ENCODE measurements at places on chromosomes 1 and 21. TPM values are rescaled to one million over a fixed set of nuclear protein-coding genes. Genes with fewer than 3 reads are reported as not detected.

DNA sequence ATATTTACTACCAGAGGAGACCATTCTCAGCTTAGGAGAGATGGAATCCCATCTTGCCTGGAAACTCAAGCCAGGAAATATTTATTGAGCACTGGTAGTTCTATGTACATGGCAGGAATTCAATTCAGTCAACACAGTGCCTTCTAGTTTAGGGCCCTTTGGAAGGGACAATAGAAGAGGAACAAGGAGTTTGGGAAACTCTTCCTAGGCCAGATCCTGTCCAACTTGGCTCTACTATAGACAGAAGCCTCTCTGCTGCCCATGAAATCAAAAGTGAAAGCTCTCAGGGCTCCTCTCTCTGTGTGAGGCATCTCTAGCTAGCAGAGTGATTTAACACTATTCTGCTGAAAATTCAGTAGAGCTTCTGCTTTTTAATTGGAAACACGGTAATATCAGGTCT, 244.6 kb upstream of the MAP1LC3C start:
- H3K4me1 ChIP-seq: peaks cover 6% of the 10 kb centered on the region
- H3K36me3 ChIP-seq: no peaks in the 10 kb centered on the region
- no peak for DNase-seq
- H3K27ac ChIP-seq: peak overlapping the region; percentile 44

The DIO1 gene
- not detected for total RNA-seq

- H3K4me3 ChIP-seq: no peak overlapping the region
- no peaks in the 10 kb centered on the region for H3K27me3 ChIP-seq
- no peaks in the 10 kb centered on the region for H3K36me3 ChIP-seq
Observed at GRCh38 chr1:173164178-173164577, 43.0 kb downstream of the TNFSF4 start.

The CBR3 gene
- 4.3 TPM for total RNA-seq

DNA sequence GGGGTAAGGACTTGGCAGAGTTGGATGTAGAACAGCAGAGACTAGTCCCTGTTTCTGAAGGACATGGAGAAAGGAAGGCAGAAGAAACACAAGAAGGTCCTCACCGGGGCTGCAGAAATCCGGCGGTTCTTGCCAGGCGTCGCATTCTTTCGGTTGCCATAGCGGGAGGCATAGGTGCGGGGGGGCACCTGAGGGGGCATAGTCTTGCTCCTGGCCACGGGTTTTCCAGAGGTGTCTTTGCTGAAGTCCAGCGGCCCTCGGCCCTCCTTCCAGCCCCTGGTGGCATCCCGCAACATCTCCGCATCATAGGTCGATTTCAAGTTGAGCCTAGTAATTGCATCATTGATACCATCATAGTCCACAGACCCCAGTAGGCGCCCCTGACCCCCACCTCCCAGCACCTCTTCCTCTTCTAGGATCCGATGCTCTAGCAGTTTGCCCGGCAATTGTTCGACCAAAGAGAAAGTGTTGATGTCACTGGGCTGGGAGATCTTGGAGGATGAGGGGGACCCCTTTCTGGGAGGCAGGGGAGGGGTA, 25.8 kb downstream of the PIK3C2B start:
- H3K4me3 ChIP-seq: no peak overlapping the region
- H3K4me1 ChIP-seq: peaks cover 36% of the 10 kb centered on the region
- peaks cover 21% of the 10 kb centered on the region for H3K36me3 ChIP-seq
- H3K27me3 ChIP-seq: no peaks in the 10 kb centered on the region

DNA sequence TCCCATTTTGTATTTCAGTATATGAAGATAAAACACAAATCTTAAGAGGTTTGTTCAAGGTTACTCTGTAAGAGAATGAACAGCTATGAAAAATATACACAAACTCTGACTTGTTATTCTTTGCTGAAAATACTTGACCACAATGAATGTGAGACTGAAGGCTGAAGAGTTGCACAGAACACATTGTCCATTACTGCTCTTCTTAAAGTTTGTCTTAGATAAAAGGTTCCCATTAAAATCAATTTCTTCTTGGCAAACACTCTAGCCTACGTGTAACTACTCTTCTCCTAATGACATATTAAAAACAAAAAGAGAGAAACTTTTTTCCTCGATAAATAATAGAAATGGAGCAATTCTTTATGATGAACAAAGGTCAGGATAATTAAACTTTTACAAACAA, 45.2 kb upstream of the RABGAP1L start:
- no peak for DNase-seq
- H3K27ac ChIP-seq: no peak overlapping the region
- H3K4me1 ChIP-seq: no peaks in the 10 kb centered on the region
- no peak overlapping the region for H3K4me3 ChIP-seq
- H3K27me3 ChIP-seq: no peaks in the 10 kb centered on the region

The PGLYRP3 gene
- not detected for total RNA-seq

- H3K4me3 ChIP-seq: no peak overlapping the region
- peaks cover 29% of the 10 kb centered on the region for H3K36me3 ChIP-seq
- no peaks in the 10 kb centered on the region for H3K4me1 ChIP-seq
- H3K27me3 ChIP-seq: no peaks in the 10 kb centered on the region
- DNase-seq: no peak
- H3K27ac ChIP-seq: no peak overlapping the region
Observed at GRCh38 chr1:214372092-214372491, 91.1 kb downstream of the SMYD2 start.

The INAVA gene
- 7.8 TPM for total RNA-seq

The LAMB3 gene
- total RNA-seq: 47.2 TPM

DNA sequence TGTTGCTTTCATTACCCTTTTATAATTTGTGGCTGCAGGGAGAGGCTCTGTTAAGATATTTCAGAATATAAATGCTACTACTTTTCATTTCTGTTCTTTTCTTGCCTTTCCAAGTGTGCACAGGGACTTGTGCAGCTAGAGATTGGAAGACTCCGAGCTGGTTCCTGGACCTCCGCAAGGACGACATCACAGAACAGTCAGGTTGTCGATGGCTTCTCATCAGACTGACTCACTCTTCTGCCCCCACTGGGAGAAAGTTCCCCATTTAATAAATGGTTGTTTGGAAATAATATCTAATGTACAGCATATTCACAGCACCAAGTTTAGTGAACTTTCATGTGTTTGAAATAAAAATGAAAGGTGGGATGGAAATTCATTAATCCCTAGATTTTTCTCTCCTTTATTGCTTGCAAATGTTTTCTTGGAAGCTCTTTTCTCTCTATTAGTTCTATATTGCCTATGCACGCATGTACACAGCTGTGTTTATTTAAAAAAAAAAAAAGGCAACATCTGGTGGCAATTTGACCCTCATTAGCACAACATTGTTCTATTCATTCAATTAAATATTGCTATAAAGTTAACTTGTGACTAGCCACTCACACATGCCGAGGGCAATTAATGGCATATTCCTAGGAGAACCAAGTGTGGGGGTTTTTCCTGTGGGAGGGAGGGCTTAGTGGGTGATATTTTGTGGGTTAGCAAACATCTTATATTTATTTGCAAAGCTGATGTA, 77.5 kb upstream of the L1TD1 start:
- H3K4me3 ChIP-seq: no peak overlapping the region
- no peaks in the 10 kb centered on the region for H3K27me3 ChIP-seq
- no peaks in the 10 kb centered on the region for H3K36me3 ChIP-seq
- no peak overlapping the region for H3K27ac ChIP-seq
- DNase-seq: no peak
- no peaks in the 10 kb centered on the region for H3K4me1 ChIP-seq

DNA sequence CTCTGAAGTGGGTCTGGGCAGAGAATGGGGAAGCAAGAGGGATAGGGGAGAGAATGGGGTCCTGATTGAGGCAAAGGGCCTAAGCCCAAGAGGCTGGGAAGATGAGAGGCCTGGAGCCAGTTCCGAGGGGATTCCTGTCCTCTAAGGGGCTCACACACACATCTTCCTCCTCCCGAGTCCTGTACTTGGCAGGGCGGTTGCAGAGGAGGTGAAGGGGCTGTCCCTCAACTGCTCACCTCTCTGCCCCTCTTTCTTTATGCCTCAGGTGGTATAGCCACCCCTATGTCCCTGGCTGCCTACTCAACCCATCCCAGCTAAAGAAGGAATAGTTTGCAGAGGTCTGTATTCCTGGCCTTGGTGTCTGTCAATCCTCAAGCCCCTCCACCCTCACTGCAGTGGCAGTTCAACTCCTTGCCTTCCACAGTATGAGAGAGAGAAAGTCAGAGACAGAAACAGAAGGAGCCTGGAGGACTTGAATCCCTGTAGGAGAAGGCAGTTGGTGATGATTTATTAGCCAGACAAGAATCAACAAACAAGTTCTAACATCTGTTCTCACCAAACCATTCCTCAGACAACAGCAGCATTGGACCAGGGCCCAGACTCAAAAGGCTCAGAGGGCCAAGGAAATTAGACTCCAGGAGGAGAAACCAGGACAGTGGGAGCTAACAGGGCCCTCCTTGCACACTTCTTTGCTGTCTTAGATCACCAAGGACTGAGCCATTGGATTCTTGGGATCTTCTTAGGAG, 10.7 kb downstream of the SH2D2A start:
- peaks cover 27% of the 10 kb centered on the region for H3K4me1 ChIP-seq
- no peaks in the 10 kb centered on the region for H3K27me3 ChIP-seq
- peaks cover 15% of the 10 kb centered on the region for H3K36me3 ChIP-seq
- DNase-seq: no peak
- H3K27ac ChIP-seq: peak overlapping the region; percentile 18

The ASCL5 gene
- total RNA-seq: not detected

The KPRP gene
- not detected for total RNA-seq

GRCh38 chr1:31627930-31628559, 10.6 kb downstream of the HCRTR1 start:
- H3K36me3 ChIP-seq: peaks cover 57% of the 10 kb centered on the region
- H3K27ac ChIP-seq: peak overlapping the region; percentile 80
- H3K4me1 ChIP-seq: peaks cover 42% of the 10 kb centered on the region
- DNase-seq: peak; percentile 90
- H3K27me3 ChIP-seq: no peaks in the 10 kb centered on the region
